Stimulated activated CD8-positive, alpha-beta memory T cell treated with anti-CD3 and anti-CD28 coated beads, Interleukin-12 subunit alpha, Interleukin-12 subunit beta, amount 100 ng/mL, for 4 hours (primary cell): ENCODE measurements at places on chromosomes 12 and 14.

DNA sequence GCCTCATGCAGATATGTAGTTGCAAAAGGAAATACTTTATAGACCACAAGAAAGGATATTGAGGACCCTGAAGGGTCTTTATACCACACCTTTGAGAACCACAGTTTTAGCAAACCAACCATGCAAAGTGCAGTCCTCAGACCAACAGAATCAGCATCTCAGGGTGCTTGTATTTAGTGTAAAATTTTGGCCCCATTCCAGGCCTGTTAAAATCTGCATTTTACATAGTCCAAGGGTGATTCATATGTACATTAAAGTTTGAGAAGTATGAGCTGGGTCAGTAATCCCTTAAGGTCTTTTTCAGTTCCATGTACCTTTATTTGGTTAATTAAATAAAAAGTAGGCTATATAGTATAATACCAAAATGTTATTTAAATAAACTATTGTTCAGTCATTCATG, 91.2 kb downstream of the WNK1 start:
- no peak for DNase-seq

GRCh38 chr14:89041257-89041582, 216.8 kb downstream of the TTC8 start:
- DNase-seq, result no peak

DNA sequence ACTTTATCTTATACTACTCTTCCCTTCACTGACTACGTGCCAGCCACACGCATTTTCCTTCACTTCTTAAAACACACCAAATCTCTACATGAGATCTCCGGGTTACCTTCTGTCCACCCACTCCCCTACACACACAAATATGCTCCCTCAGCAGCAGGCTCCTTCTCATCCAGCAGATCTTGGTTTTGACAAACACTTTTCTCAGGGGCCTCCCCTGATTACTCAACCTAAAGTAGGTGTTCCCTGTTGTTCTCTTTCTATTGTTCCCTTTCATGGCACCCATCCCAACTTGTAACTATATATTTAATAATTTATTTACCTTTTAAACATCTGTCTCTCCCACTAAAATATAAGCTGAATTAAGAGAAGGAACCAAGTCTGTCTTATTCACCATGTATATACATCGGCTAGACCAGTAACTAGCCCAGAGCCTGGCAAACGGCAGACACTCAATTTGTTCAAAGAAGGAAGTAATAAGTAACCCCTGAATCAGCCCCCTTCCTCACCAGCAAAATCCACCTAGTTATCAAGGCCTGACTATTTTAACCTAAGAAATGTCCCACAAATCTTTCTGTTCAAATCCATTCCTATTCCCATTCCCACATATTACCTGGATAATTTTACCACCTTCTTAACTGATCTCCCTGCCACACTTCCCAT, 2.7 kb downstream of the C2CD5 start:
- DNase-seq, result no peak

- no peak for DNase-seq
Measured at GRCh38 chr12:15216036-15216889, 5.0 kb downstream of the RERG start.

DNA sequence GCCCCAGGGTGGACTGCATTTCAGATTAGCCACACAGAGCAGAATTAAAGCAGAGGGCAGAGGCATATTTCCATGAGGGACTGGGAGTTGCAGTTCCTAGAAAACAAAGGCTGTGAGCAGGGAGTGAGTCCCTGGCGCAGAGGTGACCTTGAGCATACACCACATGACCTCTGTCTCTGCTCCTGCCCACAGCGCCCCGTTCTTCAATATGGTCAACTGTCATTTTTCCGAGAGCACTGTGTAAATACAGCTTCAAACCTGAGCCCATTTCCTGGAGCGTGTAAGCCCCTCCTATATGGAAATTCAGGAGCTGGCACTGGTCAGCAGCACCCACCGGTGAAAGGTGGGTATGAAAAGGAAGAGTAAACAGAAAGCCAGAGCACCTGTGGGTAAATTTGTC, 192.2 kb upstream of the PELI2 start:
- DNase-seq, result no peak

DNA sequence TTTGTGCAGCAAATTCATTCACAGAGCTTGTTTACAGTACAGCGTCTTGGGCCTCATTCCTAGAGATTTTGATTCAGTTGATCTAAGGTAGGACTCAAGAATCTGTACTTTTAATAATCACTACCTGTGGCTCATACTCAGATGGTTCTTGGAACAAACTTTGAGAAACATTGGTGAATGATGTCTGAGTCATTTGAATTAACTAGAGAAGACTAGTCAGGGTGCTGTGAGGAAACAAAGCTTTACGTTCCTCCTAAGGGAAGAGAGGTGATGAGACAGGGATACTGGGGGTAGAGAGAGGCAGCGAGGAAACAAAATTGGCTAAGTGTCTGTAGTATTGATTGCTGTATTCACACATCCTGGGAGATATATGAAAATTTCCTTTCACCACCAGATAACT, 109.4 kb downstream of the SLC15A5 start:
- DNase-seq, result no peak

- DNase-seq, result no peak
Measured at GRCh38 chr12:122960193-122960569, 6.1 kb downstream of the ABCB9 start.

- no peak for DNase-seq
Measured at GRCh38 chr12:65306366-65307168, 28.1 kb downstream of the MSRB3 start.

GRCh38 chr12:5295151-5295550, 136.8 kb upstream of the NTF3 start:
- no peak for DNase-seq
